Jurkat, Clone E6-1 (cell line): ENCODE measurements at places on chromosomes 5 and 9.
A peak's percentile ranks its signal among the peaks of the same experiment; 100 is the strongest.

DNA sequence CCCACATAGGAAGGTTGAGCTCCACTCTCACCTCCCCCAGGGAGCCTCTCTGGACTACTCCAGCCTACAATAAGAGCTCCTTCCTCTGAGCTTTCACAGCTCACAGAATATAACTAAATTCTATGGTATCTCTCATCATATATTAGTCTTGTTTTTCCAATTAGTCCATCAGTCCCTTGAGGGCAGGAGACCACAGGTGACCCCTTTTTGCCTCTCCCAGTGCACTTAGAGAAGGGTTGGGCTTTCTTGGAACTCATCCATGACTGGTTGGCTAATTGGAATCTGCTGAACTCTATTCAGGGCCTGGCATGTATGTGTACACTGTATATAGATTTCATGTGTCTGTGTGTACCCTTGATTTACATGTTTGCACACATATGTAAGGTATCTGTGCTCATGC is 50.4 kb upstream of the ARAP3 start:
- DNase-seq, result no peak

DNA sequence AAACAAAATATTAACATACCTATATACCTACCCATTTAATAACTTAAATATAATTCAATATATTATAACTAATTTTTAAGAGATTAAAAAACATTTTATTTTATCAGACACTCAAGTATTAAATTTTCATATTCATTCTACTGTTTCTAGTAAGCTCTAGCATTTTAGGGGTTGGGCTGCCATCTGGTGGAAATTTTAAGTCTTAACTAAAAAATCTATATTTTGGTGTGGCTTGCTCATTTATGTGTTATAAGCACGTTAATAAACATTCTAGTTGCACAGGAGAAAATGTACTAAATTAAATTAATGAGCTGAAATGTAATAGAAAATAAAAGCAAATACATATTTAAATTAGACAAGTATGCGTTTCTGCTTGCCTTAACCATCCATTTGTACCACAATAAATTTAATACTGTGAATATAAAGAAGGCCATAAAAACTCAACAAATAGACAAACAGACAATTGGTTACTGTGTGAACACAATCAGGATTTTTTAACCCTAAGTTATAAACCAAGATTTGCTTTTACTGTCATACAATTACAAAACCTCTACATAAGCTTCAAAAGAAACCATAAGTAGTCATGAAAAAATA is 1728.3 kb upstream of the CDH9 start:
- peak; percentile 49 for DNase-seq

DNA sequence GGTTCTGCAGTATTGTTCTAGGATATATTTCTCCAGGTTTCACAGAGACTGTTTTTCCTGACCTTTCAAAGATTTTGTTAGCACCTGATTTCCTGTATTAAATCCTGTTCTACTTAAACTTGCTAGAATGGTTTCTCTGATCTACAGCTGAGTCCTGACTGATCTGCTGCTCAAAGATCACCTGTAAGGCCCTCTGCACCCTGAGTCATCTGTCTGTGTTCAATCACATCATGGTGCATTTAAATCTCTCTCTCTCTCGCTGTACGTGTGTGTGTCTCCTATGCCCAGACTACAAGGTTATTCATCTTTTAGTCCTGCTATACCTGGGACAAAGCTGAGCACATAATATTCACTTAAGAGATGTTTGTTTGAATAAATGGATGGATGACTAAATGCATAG is 13.3 kb upstream of the C5orf63 start:
- DNase-seq, result no peak

- DNase-seq, result no peak
These were observed 33.2 kb downstream of the SLC22A4 start for GRCh38 chr5:132327252-132327955.

- DNase-seq, result peak; percentile 44
These were observed at the start of gene PHYKPL for GRCh38 chr5:178232124-178232919. PHYKPL (minus strand) TSS chr5:178232802; CDS start chr5:178232550, 252 bp downstream.

- DNase-seq, result no peak
These were observed 54.4 kb downstream of the KCNV2 start for GRCh38 chr9:2771661-2772060.

GRCh38 chr9:5265939-5266338 is 34.7 kb downstream of the INSL4 start:
- DNase-seq, result no peak

DNA sequence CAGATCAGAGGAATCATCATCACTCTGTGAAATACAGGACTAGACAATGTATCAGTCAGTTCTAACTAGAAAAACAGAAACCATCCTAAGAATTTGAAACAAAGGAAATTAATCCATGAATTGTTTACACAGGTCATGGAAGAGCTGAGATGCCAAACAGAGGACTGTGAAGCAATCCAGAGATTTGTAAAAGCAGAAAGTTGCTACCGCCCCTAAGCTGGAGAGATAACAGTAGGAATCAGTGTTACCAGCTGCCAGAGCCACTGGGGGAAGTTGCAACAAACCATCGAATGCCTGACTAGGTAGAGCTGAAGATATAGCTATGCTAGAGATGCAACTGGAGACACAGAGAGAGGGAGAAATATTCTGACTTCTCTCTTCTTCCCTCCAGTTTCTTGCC is 10.4 kb upstream of the MIER3 start:
- no peak for DNase-seq

- DNase-seq, result no peak
These were observed 1.3 kb downstream of the PSAT1 start for GRCh38 chr9:78298046-78298765.

- DNase-seq, result no peak
These were observed 146.7 kb upstream of the COL5A1 start for GRCh38 chr9:134494905-134495304.

DNA sequence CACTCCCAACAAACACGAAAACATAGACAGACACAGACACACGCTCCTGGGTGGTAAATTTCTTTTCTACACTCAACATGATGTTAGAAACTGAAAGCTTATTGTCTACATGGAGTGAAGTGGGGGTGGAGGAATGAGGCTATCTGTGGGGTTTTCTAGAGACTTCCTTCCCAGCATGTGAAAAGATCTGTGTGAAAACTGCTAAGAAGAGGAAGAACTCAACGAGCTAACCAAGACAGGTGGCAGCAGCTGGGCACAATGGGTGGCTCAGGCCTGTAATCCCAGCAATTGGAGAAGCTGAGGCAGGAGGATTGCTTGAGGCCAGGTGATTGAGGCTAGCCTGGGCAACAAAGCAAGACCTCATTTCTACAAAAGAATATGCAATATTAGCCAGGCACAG is 7.6 kb downstream of the FYB1 start:
- no peak for DNase-seq

DNA sequence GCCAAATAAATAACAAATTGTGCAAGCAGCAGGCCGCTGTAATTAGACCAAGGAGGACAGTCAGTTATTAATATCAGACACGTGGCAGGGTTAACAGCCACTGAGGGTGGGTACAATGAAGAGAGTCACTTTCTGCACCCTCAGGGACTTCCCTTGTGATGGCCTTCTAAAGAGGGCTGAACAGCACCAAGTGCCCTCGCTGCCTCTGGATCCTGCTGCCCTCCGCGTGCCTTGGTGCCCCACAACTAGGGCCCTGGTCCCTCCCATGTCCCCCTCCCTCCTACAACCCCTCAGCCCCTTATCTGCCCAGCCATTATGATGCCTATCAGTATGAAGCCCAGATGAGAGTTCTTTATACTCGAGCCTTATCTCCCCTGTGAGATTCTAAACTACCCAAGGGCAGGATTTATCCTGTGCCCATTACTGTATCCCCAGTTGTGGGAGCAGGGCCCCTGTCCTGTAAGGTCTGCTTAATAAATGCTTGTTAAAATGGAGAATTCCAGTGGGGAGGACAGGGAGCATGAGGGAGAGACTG is 37.3 kb downstream of the PCDH1 start:
- no peak for DNase-seq

DNA sequence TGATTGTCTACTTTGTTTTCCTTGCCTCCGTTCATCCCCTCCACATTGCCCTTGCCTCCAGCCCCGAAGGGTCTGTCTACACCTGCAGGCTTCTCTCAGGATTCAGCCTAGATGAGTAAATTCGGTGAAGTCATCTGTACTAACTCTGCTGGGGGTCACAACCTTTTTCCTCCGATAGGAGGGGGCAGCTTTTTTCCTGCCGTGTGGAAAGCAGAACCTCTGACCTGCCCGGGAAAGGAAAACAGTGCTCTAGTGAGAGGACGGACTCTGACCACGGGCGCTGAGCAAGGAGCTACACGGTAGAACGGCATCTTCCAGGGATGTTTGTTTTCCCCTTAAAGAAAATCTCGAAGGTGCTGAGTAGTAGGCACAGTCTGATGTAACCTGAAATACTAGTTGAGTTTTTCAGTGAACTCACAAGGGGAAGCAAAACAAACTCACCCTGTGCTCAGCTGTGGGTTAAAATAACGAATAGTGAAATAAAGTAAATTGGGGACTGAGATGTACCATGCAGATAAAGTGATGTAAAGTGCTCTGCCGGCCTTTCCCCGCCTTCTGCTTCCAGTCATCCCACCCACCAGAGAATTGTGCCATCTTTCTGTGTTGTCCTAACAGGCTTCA is 281.8 kb downstream of the AOPEP start:
- DNase-seq, result no peak

- no peak for DNase-seq
These were observed 21.5 kb downstream of the COL5A1 start for GRCh38 chr9:134663084-134663483.

DNA sequence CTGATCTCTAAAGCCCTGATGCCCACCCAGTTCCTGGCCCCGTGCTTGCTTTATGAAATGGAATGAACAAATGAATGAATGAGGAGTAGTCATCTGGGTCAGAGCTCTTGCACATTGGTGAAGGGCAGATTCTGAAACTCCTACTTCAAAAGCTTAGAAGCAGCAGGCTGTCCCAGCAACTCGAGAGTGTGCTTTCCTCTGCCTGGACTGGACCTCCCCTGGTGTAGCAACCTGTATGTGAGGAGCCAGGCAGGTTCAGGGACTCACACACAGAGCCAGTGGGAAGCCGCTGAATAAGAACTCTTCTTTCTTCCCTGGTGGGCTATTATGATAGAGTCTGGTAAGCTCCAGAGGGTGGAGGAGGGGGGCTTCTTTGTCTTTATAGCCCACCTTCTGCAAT is 396.4 kb downstream of the CDK5RAP2 start:
- no peak for DNase-seq

DNA sequence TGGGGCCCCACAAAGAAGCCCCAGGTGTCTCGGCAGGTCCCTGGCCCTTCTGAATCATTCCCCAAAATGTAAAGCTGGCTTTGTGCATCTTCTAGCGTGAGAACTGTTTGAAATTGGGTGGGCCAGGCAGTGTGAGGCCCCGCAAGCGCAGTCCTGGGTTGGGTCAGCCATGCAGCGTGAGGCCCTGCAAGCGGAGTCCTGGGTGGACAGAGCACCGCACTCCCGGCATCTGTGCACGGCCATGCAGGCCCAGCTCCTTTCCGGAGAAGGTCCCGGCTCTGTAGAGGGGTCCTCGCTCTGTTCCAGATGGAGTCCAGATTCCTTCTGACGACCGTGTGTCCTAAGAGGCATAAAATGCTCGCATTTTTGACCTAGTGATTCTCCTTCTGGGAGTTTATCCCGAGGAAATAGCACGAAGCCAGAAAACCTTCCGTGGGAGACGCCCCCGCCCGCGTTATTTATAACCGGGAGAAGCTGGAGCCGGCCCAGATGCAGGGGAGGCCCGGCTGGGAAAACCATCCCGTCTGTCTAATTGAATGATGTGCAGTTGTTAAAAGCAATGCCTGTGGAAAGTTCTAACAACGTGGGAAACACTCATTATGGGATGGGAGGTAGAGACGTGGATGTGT is 19.4 kb upstream of the NOTCH1 start:
- DNase-seq, result no peak

- DNase-seq, result no peak
These were observed 373.4 kb downstream of the GADD45G start for GRCh38 chr9:89978185-89978584.

GRCh38 chr9:34134521-34134920 is 8.0 kb upstream of the DCAF12 start:
- DNase-seq, result no peak
